Choroid plexus epithelial cell (primary cell): ENCODE measurements at places on chromosomes 7 and 10.

DNA sequence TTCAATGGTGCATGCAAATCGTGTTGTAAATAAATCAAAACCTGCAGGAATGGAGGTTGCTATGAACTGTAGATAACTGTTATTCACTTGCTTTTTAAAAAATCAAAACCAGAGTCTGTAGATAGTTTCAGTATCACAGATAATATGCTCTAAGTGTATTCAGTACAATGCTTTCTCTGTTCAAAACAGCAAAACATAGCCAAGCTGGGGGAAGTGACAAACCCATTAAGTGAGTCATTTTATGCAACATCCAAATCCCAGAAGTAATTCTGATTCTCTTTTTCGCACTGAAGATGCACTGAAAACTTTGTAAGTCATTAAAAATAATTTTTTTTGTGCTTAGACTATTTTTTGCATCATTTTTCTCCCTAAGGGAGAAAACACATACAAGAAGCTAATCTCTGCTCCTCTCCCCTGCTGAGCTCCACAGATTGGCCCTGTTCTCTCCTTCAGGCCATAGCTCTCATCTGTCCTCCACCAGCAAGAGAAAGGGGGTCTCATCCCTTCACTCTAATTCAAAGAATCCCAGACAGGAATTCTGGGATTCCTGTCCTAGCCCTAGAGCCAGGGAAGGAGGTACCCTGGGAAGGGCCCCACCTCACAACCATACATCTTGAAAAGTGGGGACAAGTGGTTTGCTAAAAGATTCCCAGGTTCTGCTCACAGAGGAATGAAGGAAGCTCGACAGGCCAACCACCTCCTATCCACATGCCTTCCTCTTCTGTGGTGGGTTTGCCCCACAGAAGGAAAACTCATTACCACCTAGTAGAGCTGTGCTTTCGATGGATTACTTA is 4.9 kb downstream of the PRTFDC1 start:
- DNase-seq = peak; percentile 14

DNA sequence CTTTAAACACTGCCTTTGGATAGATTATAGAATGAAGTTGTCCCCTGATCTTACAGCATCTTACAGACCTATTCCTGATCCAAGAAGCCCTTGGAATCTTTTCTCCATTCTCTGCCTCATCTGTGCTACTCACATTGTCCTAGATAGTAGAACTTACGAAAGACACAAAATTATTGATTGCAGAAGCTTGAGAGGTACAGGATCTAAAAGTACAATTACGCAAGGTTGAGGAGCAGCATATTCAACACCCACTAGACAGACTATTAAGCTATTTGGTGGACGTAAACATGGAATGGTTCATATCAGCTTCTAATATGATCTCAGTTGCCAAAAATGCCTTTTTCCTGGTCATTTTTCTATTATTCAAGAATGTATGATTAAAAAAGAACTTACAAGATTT is 90.5 kb upstream of the SEM1 start:
- DNase-seq = no peak

DNA sequence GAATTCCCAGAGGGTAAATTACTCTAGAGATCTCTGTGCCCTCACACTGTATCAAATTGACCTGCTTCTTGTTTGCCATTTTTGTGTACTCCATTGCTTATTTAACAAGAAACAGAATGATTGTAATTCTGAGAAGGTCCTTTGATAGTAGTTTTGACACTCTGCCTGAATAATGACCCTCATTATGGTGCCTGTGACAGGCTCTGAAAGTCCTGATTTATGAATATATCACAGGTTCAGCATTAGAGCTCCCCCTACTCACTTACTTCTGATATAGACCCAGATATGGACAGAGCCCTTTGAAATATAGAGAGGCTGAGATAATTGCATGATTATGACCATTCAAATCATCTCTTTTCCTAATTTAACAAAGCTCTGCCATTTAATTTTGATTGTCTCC is 465.2 kb downstream of the MDFIC start:
- no peak for DNase-seq

- no peak for DNase-seq
Observed at GRCh38 chr10:58440484-58440883, 55.3 kb downstream of the TFAM start.
